Retina (tissue), 1 donor: ENCODE measurements at places on chromosomes 16 and 17.

- peak; percentile 21 for DNase-seq
Measured at GRCh38 chr17:8332688-8333087, 7.0 kb upstream of the ODF4 start.

DNA sequence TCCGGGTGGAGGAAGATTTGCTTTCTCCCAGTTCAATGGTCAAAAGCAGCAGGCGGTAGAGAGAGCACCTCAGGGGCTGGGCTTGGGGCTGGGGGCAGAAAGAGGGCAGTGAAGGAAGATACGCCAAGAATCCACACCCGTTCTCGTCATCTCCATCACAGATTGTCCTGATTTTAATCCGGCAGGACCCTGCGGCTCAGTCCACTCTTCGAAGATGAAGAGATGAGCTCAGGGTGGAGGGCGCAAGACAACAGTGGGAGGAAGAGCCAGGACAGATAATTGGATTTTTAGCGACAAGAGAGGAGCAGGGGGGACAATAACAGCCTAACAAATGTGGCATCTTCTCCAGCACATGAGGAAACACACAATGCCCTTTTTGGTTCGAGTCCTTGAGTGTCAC, 165.9 kb downstream of the SDK2 start:
- peak; percentile 53 for DNase-seq

DNA sequence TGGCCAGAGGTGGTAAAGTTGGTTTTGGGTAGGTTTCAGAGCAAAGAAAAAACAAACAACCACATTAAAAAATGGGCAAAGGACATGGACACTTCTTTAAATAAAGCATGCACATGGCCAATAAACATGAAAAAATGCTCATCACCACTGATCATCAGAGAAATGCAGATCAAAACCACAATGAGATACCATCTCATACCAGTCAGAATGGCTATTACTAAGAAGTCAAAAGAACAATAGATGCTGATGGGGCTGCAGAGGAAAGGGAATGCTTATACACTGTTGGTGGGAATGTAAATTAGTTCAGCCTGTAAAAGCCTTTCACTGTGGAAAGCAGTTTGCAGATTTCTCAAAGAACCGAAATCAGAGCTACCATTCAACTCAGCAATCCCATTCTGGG, 598.4 kb upstream of the SOX9 start:
- DNase-seq: no peak

DNA sequence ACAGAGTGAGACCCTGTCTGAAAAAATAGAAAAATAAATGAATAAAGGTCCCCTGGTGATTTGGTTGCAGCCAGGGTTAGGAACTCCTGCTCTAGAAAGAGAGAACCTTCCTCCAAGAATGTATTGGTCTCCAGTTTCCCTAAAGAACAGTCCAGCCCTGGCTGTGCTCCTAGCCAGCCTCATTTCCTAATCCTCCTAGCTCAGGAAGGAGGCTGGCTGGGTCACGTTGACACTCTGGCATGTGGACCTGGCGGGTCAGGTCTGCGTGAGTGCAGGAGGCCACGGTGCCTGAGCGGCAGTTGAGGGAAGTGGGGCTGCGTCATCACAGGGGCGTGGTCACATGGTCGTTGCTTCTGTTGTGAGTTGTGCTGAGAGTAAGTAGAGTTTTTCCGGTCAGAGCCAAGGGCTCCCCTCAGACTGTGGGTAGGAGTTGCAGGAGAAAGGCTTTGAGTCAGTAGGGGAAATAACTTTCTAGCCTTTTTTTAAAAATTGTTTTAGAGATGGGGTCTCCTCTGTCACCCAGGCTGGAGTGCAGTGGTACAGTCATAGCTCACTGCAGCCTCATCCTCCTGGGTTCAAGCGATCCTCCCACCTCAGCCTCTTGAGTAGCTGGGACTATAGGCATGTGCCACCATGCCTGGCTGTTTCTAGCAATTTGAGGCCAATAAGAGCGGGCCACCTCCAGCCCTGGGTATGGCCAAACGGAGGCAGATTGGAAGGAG, 194.0 kb upstream of the CIBAR2 start:
- DNase-seq: peak; percentile 54

DNA sequence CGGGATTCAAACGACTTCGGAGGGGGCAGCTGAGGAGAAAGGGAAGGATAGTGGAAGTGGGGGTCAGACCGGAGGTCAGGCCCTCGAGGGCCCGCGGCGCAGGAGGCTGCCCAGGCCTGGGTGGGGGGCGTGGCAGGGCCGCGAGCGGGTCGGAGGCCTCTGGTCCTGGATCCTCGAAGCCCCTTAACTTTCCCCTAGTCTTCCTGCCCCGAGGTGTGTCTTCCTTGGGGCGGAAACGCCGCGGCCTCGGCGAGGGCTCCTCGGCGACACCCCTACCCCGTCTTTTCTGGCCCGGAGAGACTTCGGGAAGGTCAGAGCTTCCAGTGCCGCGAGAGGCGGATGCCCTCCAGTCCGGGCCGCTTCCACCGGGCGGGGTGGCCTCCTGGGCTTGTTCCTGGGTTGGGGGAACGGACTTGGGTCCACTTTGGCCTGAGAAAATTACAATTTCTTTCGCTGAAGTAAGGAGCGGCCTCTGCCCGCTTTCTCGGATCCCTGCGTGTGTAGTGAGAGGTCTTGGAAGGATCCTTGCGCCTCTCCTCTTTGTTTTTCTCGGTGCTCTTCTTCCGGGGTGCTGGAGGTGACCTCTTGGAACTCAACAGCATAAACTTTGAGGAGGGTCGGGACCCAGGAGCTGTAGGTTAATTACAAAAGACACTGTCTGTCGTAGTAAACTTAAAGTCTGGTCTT, 491 bp downstream of the IST1 start:
- no peak for DNase-seq

GRCh38 chr17:44005527-44006271, 1.3 kb downstream of the NAGS start:
- no peak for DNase-seq

DNA sequence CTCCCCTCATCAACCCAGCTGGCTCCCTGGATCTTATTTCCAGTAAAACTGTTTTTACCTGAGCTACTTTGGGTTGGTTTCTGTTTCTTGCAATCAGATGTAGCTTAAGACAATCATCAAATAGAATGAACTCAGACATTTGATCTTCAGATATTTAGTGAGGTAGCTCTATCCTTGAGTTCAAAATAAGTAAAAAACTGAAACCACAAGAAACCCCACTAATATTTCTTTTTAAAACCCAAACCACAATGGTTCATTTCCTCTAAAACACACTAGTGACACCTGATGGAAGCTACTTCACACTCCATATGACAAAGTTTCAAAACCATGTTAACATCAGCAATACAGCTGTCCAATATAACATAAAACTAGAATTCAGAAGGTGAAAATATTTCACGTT, 37.8 kb downstream of the CACNG1 start:
- DNase-seq: no peak

DNA sequence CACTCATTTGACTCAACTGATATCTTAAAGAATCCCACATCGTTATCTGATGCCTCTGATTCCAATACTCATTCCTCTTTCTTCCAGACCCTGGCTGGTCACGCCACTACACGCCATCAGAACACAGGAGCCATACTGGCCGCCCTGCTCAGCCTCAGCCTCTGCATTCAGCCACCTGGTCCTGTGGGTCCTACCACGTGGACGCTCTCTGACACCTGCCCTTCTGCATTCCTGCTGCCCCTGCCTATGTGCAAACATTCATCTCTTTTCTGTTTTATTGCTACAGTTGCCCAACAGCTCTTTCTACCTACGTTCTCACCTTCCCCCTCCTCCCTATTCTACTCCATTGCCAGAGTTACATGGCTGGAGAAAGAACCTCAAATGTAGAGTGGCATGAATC, 18.4 kb downstream of the PSMD7 start:
- DNase-seq: no peak

DNA sequence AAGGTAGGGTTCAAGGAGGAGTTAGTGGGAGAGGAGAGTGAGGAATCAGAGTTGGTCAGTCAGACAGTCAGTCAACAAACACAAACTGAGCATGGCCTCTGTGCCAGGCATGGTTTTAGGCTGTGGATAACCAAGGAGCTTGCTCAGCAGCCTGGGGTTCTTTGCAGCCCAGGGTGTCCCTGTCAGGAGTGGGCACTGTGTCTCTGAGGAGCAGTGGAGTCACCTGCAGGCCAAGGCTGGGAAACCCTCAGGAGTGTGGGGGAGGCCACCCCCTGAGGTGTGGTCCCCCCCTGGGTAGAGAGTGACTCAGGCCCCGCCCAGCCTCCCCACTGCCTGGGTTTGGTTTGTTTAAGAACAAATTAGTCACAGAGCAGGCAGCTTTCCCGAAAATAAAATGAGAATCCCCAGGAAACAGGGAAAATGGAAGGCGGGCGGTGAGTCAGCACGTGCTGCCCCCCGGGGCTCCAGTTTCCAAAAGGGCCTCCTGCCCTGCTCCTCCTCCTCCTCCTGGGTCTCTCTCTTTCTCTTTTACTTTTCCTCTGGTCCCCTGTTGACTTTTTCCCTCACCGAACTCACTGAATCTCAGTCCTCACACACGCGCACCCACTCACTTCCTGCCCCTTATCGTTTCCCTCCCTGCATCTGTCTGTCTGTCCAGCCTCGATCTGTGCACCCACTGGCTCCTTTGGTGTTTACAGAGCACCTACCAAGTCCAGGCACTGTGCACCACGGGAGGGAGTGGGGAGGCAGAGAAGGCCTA, 44.3 kb downstream of the SOCS3 start:
- no peak for DNase-seq

- no peak for DNase-seq
Measured at GRCh38 chr16:47574091-47575054, 113.2 kb downstream of the PHKB start.

DNA sequence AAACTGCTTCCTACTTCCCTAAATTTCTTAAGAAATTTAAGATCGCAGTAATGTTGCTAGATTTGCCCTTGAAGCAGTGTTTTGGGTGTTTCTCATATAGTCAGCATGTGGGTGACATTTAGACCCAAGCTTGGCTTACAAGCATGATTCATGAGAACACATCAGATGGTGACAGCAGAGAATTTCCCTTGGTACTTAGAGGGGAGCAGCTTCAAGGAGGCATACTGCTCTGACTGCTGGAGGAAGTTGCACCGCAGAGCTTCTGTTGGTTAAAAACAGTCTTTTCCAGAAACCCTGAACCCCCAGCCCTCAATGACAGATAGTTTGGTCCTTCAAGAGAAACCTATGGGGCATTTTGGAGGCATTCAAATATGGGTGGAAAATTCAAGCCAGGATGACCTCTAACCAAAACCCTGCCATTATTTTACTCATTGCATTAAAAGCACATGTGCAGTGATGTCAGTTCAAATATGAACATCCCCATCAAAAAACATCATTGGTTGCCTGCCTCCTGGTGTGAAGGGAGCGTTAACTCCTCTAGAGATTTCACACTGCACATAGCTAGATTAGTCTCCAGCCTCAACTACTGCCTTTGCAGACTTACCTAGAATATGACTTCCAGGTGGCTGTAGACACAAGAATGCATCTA, 201.5 kb upstream of the CACNG5 start:
- peak; percentile 68 for DNase-seq

- no peak for DNase-seq
Measured at GRCh38 chr16:12927591-12927990, 26.2 kb downstream of the SHISA9 start.

DNA sequence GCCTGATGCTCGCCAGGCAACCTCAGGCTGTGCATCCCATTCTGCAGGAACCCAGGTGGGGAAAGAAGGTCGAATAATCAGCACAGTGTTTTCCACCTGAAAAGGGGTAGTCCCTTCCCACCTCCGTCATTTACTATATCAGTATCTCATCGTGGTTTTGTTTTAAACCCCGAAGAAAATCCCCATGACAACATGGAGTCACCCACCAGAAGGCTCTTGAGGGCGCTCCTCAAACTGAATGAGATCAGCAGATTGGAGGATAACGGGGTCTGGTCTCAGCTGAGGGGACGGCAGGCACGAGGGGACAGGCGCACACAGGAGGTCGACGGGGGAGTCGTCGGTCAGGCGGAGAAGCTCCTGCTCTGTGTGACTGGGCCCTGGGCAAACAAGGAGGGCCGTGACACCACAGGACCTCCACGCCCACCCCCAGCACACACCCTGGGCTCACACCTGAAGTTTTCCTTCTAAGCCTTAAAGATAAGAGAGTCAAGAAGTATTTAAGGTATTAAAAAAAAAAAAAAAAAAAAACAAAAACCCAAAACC, 44.2 kb downstream of the MARF1 start:
- DNase-seq: no peak

DNA sequence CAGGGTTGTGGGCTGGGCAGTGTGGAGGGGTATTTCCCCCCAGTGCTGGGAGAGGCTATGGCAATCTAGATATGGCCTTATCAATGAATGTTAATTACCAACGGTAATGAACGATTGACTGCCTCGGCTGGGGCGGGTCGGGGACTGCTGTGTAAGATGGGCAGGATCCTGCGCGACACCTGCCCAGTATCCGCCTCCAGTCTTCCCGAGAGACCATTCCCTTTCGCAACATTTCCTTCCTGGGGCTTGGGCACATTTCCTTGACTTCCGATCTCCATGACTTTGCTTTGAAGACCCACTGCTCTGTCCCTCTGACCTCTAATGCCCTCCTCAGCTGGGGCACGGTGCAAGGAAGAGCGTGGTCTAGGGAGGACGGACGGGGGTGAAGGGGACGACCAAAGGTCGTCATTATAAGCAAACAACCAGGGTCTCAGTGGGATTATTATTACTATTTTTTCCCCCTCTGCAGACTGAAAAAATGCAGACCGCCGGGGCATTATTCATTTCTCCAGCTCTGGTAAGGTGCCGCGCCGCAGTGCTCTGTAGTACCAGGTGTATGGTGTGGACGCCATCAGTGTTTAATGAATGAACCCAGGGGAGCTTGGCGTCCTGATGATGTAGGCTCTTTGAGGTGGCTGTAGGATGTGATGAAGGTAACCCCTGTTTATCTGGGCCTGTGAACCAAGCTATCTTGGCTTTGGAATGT, 506 bp downstream of the ATP5MC1 start:
- no peak for DNase-seq

- DNase-seq: no peak
Measured at GRCh38 chr17:8372422-8372821, 4.1 kb downstream of the KRABD2 start.

DNA sequence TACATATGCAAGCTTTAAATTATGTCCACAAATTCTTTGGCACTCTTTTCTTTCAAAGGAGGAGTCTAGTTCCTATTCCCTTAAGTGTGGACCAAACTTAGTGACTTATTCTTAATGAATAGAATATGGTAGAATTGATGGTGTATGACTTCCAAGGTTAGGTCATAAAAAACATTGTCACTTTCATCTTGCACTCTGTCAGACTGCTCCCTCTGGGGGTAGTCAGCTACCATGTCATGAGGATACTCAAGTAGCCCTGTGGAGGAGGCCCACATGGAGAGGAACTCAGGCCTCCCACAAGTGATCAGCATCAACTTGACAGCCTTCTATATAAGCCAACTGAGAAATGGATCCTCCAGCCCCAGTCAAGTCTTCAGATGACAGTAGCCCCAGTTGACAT, 58.0 kb upstream of the SCNN1B start:
- no peak for DNase-seq

- DNase-seq: no peak
Measured at GRCh38 chr16:12677502-12677901, 126.2 kb downstream of the CPPED1 start.
